ENCODE measurements at places on chromosomes 13 and 19. TPM values are rescaled to one million over a fixed set of nuclear protein-coding genes. Genes with fewer than 3 reads are reported as not detected.

Gene ZNF763
- total RNA-seq: 0.83 TPM

DNA sequence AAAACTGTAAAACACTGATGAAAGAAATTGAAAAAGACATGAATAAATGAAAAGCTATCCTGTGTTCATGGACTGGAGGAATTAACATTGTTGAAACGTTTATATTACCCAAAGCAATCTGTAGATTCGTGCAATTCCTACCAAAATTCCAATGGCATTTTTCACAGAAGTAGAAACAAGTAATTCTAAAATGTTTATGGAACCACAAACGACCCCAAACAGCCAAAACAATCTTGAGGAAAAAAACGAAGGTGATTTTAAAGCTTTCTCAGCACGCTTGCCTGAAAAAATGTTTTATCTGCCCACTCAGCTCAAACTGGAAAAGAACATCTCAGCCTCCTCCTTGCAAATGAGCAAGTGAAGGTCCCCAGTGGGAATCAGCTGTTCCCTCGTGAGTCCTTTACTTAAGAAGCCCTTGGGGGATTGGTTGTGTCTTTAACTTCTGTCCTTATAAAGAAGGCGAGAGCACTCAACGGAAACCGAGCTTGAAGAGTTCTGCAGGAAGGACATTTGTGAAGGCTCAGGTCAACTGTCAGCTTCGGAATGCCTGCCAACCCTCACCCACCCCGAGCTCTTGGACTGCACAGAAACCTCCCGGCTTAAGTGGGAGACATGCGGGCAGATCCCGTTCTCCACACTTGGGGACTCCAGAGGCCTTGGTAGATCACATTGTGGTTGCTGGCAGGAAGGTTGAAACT, 256.0 kb upstream of the IRS2 start:
- DNase-seq: no peak

DNA sequence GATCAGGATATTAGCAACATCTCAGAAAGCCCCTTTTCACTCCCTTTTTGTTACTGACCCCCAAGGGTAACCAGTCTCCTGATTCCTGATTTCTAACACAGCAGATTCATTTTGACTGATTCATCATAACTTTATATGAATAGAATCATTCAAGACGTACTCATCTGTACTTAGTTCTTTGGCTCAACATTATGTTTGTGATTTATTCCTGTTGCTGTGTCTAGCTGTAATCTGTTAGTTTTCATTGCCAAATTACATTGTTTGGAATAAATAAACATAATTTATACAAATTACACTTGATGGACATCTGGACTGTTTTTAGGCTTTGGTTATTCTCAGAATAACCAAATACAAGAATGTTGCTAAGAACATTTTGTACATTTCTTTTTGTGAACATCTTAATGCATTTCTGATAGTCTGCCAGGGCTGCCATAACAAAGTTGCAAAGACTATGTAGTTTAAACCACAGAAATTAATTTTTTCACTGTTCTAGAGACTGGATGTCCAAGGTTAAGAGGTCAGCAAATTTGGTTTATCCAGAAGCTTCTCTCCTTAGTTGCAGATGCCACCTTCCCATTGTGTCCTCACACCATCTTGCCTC, 62.8 kb upstream of the EDNRB start:
- no peak for DNase-seq

- DNase-seq: peak; percentile 44
Observed at GRCh38 chr19:5001615-5002014, 32.7 kb downstream of the KDM4B start.

GRCh38 chr13:51437550-51438127, 15.2 kb downstream of the INTS6 start:
- no peak for DNase-seq

- DNase-seq: no peak
Observed at GRCh38 chr13:37448153-37448552, 150.4 kb downstream of the POSTN start.

- no peak for DNase-seq
Observed at GRCh38 chr19:15293781-15294491, 38.4 kb downstream of the BRD4 start.

DNA sequence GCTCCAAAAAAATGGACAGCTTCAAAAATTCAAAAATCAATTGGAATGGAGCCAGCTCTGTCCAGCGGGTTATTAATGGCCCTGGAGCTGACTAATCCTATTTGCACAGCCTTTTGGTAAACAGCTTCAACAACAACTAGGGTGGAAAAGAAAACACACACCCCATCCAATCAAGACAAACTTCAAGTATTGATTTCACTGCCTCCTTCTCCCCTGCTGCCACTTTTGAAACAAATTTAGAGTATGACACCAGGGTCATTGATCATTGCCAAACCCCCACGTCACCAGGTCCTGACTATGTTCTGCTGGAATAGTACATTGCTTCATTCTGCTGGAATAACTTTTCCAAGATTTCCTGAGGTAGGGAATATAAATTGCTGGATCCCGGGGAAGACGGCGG, 56.8 kb upstream of the GTF3A start:
- DNase-seq: no peak

GRCh38 chr13:22049384-22049783, 378.5 kb downstream of the FGF9 start:
- DNase-seq: no peak

Gene ABCC4
- total RNA-seq: 11.8 TPM

GRCh38 chr19:54418930-54419800, 3.9 kb downstream of the TTYH1 start:
- no peak for DNase-seq

GRCh38 chr19:33803383-33803782, 6.7 kb downstream of the KCTD15 start:
- no peak for DNase-seq

GRCh38 chr13:31074756-31075155, 86.9 kb downstream of the HSPH1 start:
- DNase-seq: no peak

GRCh38 chr13:20197361-20197834, 4.7 kb upstream of the GJB2 start:
- DNase-seq: peak; percentile 28

- no peak for DNase-seq
Observed at GRCh38 chr13:97074618-97075017, 80.3 kb upstream of the OXGR1 start.

GRCh38 chr19:39430675-39431593, 4.8 kb downstream of the RPS16 start:
- DNase-seq: peak; percentile 74

Gene SLC25A41
- total RNA-seq: not detected

Gene VSTM2B
- not detected for total RNA-seq

DNA sequence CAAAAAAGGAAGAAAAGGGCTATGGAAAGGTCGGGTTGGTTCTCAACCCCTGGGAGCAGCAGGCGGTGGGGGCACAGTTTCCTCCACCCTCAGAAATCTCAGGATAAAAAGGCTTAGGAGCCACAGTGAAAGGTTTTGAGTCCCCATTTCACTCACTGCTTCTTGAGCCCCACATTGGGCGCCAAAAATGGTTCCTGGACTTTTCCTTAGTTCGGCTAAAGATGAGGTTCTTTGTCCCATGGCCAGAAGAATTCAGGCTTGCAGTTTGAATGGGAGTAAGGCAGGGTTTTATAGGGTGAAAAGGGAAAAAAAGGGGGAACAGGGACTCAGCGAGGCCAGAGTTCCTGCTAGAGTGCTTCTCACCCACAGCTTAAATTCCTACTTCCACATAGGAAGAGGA, 179.5 kb downstream of the GGACT start:
- DNase-seq: no peak

Gene CALR
- 535 TPM for total RNA-seq

Gene ZNF729
- total RNA-seq: not detected

DNA sequence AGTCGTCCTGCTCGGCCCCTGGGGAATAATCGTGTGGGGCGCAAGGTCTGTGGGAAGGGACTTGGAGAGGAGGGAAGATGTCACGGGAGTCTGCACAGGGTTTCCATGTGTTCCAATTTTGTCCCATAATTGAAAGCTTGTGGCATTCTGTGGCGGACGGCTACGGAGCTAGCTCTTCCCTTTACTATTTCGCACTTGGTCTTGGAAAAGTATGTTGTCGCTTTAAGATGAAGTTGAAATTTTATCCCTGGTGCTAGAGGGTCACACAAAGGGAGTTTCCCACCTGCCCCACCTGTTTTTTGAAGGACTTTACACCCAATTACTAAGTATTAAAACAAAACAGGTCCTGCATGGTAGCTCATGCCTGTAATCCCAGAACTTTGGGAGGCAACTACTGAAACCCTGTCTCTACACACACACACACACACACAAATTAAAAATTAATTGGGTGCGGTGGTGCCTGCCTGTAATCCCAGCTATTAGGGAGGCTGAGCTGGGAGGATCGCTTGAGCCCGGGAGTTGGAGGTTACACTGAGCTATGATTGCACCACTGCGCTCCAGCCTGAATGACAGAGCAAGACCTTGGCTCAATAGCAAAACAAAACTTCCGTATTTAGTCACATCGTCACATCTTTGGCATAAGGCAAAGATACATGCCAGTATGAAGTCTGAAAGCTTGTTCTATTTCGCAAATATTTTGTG, 967 bp upstream of the TPT1 start:
- no peak for DNase-seq

Gene NKPD1
- total RNA-seq: 0.16 TPM

- DNase-seq: no peak
Observed at GRCh38 chr13:113537909-113538688, 46.5 kb upstream of the TFDP1 start.

DNA sequence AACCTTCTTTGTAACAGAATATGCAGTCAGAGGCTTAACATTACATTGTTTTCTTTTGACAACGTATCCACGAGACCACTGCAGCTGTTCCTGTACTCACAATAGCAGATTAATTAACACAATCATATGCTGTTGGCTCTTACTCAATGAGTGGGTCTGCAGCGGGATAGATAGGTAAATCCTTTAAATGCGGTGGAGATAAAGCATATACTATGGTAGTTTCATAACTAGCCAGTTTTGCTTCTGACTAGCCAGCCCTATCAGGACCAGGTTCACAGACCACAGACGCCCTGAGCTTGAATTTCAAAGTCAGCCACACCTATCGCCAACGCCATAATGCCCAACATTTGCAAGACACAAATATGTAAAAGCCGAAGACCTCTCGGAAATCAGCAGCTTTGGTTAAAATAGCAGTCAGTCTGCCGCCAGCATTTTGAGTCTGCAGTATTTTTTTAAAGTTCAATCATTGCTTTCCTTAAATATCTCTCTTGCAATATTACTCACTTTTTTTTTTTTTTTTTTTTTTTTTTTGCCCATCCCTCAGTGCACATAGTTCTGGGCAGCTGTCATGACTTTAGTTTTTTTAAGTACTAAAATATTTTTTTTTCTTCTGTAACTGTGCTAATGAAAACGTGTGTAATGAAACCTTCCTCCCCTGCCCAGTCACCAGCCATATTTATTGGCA, 120.5 kb downstream of the ZNF536 start:
- DNase-seq: no peak

DNA sequence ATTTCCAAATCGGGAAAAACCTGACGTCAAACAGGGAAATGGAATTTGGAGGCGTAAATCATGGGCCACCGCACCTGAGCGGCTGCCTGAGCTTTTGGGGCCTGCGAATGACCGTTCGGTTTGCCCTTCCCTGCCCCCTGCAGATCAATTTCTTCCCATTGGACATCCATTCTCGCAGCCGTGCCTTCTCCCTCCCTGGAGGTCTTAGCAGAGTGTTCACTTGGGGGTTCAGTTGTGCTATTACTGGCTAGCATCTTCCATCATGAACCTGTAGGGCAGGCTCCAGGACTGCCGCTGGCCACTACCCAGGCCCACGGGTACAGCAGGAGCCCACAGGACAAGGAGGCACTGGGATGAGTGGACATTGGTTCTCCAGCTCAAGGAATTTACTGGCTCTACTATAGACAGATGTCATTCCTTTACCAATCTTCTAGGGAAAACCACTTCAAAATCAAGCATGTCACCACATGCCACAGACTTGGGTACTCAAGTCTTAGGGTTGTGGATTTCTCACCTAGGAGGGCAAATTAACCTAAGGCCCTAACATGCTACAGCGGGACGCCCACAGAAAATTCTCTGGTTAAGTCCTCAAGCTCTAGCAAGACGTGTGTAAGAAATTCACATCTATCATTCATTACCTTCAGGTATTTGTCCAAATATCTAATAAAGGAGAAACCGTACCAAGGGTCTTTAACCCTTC, 75.5 kb downstream of the COL4A1 start:
- no peak for DNase-seq

Gene SOX1
- total RNA-seq: not detected

Measured in activated CD8-positive, alpha-beta T cell treated with anti-CD3 and anti-CD28 coated beads for 36 hours (primary cell).